ENCODE measurements at places on chromosomes 7 and 10. TPM values are rescaled to one million over a fixed set of nuclear protein-coding genes. Genes with fewer than 3 reads are reported as not detected.

SMIM30 gene
- 34.0 TPM for total RNA-seq

OR6B1 gene
- total RNA-seq = not detected

SLC26A4 gene
- total RNA-seq = 0.04 TPM

GPR26 gene
- not detected for total RNA-seq

DEPP1 gene
- total RNA-seq = 0.81 TPM

ZSWIM8 gene
- total RNA-seq = 40.5 TPM

CDC14C gene
- total RNA-seq = not detected

ZNF277 gene
- 15.5 TPM for total RNA-seq

UNCX gene
- total RNA-seq = 0.09 TPM

GATAD1 gene
- 19.5 TPM for total RNA-seq

HMX2 gene
- 0.15 TPM for total RNA-seq

MET gene
- total RNA-seq = 96.4 TPM

CYP3A7 gene
- total RNA-seq = not detected

CFAP69 gene
- 1.8 TPM for total RNA-seq

TFPI2 gene
- total RNA-seq = 302 TPM

STRIP2 gene
- 10.0 TPM for total RNA-seq

PLXNA4 gene
- 1.7 TPM for total RNA-seq

CACNB2 gene
- not detected for total RNA-seq

ADRB1 gene
- 0.98 TPM for total RNA-seq

GHRHR gene
- total RNA-seq = 0.29 TPM

TRIM73 gene
- total RNA-seq = 1.6 TPM

NRAP gene
- total RNA-seq = not detected

FAM53B gene
- total RNA-seq = 12.8 TPM

SAMD9 gene
- total RNA-seq = 7.1 TPM

CNPY1 gene
- not detected for total RNA-seq
